ENCODE measurements at places on chromosomes 1 and 21.

- DNase-seq, result no peak
These were observed 58.8 kb downstream of the CLIC4 start for GRCh38 chr1:24803987-24804530.

DNA sequence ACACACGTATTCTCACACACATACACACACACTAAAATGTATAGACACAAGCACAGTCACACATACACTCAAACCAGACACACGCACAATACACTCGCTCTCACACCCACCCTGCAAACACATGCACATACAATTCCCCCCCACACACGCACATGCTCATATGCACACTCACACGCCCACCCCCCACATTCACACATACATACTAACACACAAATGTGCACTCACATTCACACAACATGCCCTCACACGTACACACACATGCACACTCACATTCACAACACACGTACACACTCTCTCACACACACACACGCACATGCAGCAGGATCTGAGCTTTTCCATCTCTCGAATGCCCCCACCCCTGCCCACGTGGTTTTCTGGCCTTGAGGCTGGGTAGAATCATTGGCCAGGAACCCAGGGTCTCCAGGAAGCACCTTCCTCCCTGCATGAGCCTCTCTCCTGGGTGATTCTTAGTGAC is 589.7 kb downstream of the PTPRU start:
- no peak for DNase-seq

DNA sequence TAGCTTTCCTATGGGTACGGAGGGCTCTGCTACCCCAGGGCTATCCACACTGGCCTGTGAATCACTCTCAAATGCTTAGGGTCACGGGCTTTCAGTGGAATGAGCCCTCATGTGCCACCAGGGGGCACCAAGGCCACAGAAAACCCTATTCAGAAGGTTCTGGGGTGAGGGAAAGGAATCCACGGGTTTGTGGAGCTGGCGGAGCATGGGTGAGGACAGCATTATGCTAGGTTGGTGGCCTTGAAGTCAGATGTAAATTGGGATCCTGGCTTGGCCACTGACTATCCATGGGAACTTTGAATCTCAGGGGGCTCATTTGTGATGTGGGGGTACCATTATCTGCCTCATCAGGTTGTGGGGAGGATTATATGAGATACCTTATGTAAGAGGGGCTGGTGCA is 5.1 kb upstream of the LAMTOR5 start:
- DNase-seq, result peak; percentile 70

GRCh38 chr21:45560106-45561021 is 18.1 kb upstream of the SLC19A1 start:
- DNase-seq, result no peak

DNA sequence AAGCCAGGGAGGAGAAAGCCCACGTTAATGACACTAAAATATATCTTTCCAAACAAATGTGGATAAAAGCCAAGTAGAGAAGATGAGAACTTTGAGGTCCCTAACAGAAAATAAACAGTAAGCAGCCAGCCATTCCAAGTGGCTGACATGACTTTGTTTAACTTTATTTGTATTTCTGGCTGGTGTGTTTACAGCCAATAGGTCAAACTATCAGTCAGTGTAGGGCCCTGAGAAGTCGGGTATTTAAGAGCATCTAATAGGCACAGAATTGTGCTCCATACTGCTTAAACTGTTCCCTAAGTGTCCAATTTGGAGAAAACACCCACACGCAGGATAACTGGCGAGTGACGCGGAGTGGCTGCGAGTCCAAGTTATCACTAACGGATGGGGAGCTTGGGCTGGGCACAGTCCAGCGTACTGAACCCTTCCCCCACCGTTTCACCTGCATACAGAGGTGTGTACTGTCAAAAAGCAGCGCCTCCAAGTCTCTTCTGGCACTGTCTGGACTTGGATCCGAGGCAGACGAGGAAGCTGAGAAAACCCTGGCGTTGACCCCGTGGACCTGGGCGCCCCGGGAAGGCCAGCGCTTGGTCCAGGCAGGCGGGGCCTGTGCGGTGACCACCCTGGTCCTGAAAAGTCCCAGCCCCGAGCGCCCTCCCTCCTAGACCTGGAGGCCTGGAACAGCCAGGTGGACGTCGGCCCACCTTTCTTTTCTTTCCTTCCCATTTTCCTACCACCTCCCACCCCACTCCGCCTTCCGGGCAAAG is 662 bp upstream of the LGALS8 start:
- no peak for DNase-seq

DNA sequence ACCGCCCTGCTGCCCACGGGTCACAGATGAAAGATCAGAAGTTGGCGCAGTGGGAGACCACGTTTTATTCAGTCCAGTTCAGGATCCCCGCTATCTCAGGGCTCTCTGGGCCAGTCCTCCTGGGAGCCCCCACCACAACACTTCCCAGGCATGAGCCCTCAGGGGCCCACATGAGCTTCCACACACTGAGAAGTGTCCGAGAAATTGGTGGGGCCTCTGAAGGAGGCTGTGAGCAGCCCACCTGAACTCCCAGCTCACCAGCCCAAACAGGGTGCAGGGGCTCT is 12.1 kb downstream of the TRIM46 start:
- DNase-seq, result no peak

DNA sequence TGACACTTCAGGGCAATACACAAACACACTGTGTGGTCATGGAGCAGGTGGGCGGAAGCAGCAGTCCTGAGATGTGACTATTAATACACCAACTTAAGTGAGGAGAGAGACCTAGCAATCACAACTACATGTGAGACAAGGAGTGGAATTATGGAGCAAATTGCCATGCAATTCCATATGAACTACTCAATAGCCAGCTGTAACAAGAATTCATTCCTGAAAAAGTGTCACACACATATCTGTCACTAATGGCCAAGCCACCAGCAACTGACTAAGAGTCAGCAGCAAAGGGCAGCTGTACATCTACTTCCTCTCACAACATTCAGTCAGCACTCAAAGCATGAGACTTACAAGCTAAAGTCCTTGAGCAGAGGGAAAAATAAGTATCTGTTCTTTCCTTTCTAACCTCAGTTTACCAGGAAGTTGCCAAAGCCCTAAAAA is 46.2 kb downstream of the GPR3 start:
- no peak for DNase-seq

- DNase-seq, result no peak
These were observed 265.9 kb upstream of the RUNX1 start for GRCh38 chr21:35314857-35315582.

- no peak for DNase-seq
These were observed 410.6 kb downstream of the NTNG1 start for GRCh38 chr1:107551456-107551855.

DNA sequence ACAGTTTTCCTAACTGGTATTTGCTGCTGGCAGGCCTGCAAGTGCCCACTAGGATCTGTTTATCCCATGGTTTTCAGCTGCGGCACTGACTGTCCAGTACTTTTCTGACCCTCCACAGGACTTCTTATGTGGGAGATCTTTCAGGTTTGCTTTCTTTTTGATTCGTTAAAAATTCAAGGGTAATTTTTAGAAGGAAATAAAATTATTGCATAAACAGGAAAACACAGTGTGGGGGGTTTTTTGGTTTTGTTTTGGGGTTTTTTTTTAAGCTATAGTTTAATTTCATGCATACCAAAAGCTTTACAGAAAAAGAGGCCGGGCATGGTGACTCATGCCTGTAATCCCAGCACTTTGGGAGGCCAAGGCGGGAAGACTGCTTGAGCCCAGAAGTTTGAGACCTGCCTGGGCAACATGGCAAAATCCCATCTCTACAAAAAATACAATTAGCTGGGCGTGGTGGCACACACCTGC is 3.6 kb downstream of the NIBAN1 start:
- no peak for DNase-seq

DNA sequence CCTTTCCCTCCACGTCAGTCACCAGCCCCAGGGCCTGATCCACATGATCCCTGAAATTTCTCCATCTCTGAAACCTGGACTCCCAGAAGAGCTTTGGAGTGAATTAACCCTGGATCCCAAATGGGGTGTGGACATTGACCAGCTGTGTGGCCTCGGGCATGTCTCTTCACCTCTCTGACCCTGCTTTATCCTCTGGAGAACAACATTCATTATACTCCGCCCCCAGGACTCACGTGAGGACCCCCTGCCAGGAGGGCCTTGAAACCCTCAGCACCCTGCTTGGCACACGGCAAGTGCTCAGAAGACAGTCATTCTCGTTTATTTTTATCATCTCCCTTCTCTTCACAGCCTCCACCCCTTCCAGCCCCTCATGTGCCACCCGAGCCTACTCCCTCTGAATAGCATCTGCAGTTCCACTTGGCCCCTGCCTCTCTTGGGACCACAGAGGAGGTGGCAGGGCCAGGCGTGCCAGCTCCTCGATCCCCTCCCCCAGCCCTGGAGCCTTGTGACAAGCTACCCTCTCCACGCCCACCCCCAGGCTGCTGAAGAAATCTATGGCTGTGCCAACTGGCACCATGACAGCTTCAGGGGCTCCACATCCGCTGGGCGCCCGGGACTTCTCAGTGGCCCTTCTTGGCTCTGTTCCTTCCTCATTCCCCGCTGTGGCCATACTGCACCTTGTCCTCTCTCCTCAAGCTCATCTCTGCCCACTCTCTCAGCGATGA is 18.0 kb downstream of the ADGRB2 start:
- DNase-seq, result no peak

GRCh38 chr1:198444792-198445191 is 95.7 kb downstream of the ATP6V1G3 start:
- no peak for DNase-seq

- DNase-seq, result no peak
These were observed 10.2 kb downstream of the SPSB1 start for GRCh38 chr1:9302745-9303524.

DNA sequence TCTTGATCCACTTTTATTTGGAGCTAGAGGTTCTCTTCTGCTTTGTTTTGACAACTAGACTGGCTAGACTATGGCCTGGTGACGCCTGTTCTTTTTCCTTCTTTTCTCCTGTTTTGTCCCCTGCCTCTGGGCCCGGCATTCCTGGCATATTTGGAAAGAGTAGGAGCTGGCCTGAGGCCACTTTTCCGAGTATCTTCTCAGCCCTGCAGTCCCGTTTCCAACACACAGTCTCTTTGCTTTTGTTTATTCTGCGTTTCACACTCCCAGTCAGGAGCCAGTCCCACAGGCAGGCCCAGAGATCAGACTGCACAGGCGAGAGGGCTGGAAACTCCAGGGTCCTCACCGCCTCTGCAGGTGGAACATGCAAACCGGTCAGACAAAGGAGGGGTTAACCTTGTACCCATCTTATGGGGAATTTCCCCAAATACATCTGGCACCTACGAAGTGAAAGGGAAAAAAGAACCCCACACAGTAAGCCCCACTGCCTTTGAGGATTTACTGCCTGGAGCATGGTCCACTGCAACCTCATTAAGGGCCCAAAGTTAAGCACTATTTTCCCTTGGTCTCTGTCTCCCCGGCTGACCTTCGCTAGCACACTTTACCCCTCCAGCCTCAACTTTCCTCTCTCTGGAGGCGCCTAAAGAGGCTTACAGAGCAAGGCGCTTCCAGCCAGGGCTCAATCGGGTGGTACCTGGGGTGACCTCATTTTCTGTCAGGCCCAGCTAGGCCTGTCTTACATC is 141.1 kb downstream of the TOMM20 start:
- peak; percentile 24 for DNase-seq

GRCh38 chr1:186481303-186481888 is 20.5 kb upstream of the PDC start:
- DNase-seq, result no peak

Data from CD4-positive, alpha-beta T cell treated with Interleukin-12 subunit alpha and Interleukin-12 subunit beta, for 1 hour (primary cell).